Thoracic aorta (tissue), 2 donors: ENCODE measurements at places on chromosomes 12 and 14.
A peak's percentile ranks its signal among the peaks of the same experiment; 100 is the strongest.

GRCh38 chr12:26823390-26823789, 9.6 kb downstream of the ITPR2 start:
- DNase-seq = no peak

DNA sequence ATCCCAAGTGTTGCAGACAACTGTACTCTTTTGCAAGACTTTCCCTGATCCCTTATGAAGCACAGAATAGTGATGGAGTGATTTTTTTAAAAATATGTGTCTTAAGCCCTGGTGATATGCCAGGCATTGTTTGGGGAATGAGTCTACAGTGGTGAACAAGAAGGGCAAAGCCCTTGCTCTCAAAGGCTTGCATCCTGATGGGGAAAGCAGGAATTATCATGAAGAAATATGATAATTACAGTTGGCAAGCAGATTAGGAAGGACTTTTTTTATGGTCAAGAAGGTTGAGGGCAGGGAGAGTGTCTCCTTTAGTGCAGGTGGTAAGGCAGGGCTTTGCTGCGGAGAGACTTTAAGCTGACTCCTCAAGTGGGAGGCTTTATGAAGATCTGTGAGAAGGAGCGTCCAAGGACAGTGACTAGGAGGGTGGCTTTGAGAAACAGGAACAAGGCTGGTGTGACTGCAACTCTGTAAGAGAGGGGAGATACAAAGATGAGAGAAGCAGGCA, 100.2 kb downstream of the SYNE2 start:
- DNase-seq = no peak

DNA sequence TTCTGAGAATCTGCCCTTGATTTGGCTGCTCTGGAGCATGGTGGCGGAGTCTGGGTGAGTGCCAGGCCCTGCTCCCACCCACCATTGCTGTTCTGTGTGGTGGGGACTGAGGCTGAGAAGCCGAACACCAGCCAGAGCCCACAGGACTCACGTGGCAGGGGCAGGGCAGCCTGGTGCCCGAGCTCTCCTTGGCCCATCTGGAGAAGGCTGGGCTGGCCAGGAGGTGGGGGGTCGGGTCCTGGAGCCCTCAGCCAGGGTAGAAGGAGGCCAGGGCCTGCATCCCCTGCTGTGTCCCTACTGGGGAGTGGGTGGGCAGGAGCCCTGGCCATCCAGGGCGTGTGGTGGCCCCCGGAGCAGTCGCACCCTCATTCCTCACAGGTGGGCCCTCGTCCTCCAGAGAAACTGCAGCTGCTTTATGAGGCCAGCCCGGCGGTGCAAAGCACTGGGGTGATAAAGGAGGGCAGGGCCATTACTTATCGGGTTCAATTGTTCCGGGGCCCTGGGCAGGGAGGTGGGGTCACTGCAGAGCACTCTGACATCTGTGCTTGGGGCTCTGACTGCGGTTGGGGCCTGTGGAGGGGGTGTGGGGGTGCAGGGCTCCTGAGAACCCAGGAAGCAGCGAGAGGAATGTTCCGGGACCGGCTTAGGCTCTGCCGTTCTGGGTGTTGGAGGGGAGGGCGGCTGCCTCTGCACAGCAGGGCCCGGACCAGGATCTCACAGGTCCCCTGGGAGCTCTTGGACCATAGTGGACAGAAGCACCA, 217.5 kb upstream of the C14orf180 start:
- DNase-seq = no peak

- DNase-seq = no peak
These were observed 83.0 kb downstream of the AKAP6 start for GRCh38 chr14:32412103-32412502.

- DNase-seq = no peak
These were observed 87.2 kb downstream of the SPRING1 start for GRCh38 chr12:116650585-116651087.

- DNase-seq = no peak
These were observed 64.1 kb upstream of the DYNC1H1 start for GRCh38 chr14:101900253-101900652.

GRCh38 chr12:70449074-70449752, 83.1 kb downstream of the KCNMB4 start:
- no peak for DNase-seq

DNA sequence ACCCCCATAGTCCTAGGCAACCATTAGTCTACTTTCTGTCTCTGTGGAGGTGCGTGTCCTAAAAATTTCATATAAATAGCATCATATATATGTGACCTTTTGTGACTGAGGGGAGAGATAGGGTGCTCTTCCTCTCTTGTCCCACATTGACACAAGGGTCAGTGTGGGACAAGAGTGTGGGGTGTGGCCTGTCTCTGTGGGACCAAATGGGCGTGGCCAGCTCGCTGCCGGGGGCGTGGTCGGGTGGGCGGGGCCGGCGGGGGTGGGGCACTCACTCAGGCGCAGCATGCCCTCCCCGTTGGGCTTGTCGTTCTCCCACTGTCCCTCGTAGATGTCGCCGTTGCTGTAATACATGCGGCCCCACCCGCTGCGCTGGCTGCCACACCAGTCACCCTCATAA, 15.5 kb downstream of the MORN3 start:
- DNase-seq = no peak

DNA sequence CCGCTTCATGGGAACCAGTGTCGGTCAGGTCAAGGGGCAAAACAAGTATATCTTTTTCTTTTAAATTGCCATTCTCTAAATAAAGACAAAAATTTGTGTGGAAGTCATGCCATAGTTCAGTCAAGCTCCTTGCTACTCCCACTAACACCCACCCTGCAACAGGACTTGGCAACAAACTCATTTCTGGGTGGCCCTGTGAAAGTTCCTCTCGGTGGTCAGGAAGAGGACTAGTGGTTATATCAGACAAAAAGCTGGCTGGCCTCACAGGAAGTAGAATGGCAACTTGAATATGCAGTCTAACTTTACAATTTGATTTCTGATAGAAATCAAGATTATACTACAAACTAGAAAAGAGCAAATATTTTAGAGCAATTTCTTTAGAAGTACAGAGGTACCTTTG, 11.2 kb downstream of the DHRS7 start:
- DNase-seq = no peak

DNA sequence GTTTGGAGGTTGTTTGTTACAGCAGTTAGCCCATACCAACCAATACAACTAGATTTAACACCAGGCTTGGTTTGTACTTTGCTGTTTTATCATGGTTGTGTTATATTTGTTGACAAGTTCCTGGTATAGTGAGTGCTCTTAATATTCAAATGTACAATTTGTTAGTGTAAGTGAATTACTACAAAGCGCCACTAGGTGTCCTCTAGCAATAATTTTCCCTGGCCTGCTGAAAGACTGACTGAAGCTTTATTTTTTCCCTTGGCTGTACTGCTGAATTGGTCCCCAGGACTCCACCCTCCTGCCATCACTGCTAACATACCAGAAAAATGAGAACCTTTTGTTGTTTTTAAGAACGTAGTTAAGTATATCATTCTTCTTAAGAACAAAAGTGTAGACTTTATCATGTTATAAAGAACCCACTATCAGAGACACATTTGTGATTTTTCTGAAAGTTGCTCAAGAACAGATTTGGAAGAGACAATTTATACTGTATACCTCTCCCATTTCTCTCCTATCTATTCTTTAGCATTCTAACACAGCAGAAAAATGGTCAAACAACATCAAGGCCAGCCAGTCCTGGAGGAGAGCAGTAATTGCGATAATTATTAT, 75.3 kb upstream of the FAR2 start:
- DNase-seq = no peak

GRCh38 chr14:81269100-81269978, 48.6 kb upstream of the GTF2A1 start:
- no peak for DNase-seq

DNA sequence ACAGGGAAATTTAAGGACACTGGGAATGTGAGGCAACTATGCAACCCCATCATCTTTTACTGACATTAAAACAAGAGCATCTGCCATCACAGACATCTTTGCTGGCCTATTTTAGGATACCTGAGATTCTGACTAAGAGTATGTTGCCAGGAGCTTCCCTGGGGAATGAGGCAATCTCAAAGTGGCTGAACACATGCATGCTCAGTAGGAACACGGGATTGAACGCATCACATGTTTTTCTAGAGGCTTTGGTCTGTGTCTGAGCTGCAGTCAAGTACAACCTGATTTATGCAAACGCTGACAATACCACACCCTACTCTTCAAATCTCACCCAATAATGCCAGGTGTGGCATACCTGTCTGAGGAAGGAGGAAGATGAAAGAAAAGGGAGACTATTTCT, 416.5 kb downstream of the NELL2 start:
- no peak for DNase-seq

DNA sequence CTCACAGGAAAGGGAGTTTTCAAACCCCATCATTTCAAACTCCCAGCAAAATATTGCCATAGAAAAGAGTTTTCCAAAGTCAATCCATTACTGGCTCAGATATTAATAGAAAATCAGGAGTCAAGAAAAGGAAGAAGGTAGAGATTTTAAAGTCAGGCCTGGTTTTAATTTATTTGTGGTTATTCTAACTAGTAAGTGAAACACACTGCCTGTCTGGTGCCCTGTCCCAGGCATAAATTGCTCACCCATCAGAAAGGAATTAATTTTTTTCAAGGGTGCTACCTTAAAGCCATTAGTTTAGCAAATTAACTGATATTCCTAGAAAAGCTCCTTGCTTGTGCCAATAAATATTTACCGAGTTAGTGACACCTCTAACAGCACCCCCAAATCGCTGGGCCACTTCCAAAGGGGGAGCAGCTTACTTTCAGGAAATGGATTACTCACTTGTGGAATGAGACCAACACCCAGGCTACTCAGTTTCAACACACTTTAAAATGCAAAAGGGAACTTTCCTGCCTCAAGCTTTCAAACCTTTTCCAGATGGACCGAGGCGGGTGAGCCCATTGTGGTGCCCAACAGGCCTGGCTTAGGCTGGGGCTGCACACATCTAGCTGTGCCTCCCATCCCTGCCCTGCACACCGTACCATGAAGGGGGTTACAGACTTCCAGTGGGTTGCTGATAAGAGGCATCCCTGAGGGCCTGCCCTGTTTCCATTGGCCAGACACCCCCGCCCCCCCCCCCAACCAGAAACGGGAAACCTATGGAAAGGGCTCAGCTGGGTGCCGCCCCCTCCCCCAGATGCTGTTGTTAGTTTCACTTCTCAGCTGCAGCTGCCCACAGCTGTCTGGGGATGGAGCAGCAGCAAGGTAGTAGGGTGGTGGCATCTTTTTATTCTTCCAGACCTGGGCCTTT, 117.2 kb downstream of the SAMD4A start:
- DNase-seq = peak; percentile 68

- DNase-seq = no peak
These were observed 100.9 kb downstream of the KIF26A start for GRCh38 chr14:104239185-104239775.

- DNase-seq = no peak
These were observed 201.5 kb downstream of the DACT1 start for GRCh38 chr14:58839233-58839632.
